ENCODE measurements at places on chromosomes 4 and X.

- DNase-seq, result peak; percentile 2
Measured at GRCh38 chr4:38013461-38014366, 53.5 kb downstream of the PTTG2 start.

GRCh38 chr4:54719378-54719777 is 61.6 kb downstream of the KIT start:
- DNase-seq, result no peak

DNA sequence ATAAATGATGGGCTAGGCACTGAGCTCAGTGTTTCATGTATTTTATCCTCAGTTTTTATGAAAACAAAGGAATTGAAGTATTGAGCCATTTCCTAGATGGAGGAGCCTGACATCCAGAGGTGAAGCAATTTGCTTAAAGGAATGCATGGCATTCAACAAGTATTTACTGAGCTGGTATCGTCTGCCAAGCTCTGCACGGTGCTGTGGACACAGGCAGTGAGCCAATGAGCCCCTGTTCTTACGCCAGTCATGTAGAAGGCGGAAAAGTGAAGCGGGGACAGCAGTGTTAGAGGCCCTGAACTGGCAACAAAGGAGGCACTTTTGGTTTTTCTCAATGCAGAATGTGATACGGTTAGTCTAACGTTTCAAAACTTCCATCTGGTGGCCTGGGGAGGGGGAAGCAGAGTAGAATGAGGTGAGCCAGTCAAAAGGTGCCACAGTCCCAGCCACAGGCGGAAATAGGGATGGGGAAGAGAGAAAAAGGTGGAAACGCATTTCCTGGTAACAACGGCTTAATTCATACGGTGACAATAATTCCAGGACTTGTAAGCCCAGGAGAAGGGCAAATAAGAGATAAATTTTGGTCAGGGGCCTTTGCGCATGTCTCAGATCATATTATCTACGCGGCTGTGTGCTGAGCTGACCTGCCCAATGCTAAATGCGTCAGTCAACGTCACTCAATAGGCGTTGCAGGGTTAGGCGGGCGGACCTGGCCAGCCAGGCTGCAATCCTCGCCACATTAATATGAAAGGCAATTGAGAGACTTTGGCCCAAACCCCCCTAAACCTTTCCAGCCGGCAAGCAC is 133.9 kb downstream of the AFAP1 start:
- peak; percentile 83 for DNase-seq

GRCh38 chr4:107115185-107115847 is 79.2 kb upstream of the DKK2 start:
- DNase-seq, result peak; percentile 50

DNA sequence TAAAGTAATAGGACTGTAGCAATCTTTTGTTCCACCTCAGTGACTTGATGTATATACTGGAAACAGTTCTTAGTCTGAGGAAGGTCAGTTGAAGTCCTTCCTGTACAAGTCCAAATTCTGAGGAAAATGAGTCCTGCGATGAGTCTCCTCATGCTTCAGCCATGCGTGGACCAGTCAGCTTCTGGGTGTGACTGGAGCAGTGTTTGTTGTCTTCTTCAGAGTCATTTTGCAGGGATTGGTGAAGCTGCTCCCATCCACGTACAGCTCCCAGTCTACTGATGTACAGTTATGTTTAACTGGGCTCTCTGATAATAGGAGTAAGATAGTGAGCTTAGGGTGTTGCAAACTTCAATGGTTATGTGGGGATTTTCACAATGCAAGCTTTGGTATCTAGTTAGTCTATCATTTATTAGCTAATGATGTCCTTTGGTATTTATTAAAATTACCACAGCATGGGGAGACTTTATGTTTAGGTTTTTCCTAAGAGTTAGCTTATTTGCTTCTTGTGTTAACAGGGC is 3.4 kb downstream of the UGT2B17 start:
- no peak for DNase-seq

DNA sequence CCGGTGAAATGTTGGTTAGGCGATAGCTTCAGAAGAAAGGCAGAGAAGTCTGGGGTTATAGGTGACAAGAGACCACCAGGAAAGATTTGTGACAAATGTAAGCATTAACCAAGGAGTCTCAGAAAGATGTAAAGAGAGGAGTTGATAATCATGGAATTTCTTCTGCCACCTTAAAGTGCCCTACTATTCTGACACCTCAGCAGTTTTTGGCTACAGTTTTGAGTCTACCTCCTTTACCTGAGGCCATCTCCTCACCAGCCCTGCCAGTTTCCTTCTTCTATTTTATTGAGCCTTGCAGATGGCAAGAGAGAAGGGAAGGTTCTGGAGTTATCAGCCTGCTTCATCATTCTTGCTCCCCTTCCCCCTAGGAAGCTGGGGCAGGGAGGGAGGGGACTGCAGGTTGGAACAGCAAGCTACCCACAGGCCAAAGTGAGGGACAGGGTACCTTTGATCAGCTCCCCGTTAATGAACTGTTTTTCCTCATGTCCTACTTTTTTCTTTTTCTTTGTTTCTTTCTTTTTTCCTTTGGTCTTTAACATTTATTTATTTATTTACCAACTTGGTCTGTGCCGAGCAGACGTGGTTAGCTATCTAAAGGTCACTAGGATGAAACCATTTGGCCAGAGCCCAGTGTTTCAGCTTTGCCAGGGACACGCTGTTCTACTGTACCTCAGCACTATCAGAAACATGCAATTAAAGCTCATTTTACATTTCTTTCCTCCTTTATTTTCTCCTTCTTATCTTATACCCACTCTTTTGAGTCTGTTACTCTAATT is 438.7 kb upstream of the AR start:
- no peak for DNase-seq

GRCh38 chr4:100682477-100683218 is 164.8 kb upstream of the EMCN start:
- DNase-seq, result no peak

- no peak for DNase-seq
Measured at GRCh38 chrX:134806707-134807038, 148.4 kb upstream of the PLAC1 start.

- DNase-seq, result no peak
Measured at GRCh38 chr4:180028682-180029081, 2214.5 kb upstream of the TENM3 start.

GRCh38 chrX:133046601-133047000 is 50.3 kb downstream of the USP26 start:
- DNase-seq, result no peak

DNA sequence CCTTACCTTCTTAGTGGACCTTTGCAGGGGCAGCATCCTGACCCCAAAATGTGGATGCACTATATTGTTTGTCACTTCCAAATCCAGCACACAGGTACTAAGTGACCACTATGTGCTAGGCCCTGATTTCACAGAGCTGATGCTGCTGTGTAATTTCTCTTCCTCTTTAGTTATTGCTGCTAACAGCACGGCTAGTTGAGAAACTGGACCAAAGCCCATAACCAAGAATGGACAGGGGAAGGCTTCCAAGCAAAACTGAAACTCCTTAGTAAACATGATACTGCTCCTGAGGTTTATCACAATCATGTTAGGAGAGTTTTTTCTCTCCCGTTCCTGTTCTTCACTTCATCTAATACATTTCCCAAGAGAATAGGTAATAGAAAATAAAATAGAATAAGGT is 172.9 kb upstream of the TTC29 start:
- peak; percentile 48 for DNase-seq

DNA sequence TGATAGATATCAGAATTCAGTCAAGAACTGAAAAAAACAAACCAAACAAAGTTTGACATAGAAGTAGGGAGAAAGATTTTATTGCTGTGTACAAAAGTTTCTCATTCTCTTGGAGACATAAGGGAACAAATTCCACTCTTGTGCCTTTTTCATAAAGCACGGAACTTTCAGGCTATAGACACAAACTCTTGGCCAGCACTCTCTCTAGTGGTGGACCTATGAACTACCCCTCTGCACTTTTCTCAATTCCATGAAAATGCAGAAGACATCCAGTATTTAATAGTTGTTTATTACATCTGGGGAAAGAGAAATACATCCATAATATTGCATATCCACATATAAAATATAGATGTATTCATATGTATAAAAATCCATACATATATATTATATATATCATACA is 291.6 kb upstream of the HS3ST1 start:
- DNase-seq, result peak; percentile 18
